Stimulated activated CD8-positive, alpha-beta memory T cell treated with anti-CD3 and anti-CD28 coated beads, Interleukin-7, amount 100 ng/mL, for 48 hours (primary cell): ENCODE measurements at places on chromosomes 6 and 20.
A peak's percentile ranks its signal among the peaks of the same experiment; 100 is the strongest.

DNA sequence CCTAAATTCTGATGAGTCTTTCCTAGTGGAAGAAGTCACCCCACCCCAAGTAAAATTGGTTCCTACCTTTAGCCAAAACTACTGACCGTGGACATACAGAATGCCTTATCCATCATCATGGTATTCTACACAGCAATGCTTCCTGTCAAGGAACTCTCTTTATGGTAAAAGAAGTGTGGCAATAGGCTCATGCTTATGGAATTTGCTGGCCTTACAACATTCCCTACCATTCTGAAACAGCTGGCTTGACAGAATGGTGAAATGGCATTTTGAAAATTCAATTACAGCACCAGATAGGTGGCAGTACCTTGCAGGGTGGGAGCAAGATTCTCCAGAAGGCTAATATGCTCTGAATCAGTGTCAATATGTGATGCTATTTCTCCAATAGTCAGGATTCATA is 41.8 kb upstream of the BACH2 start:
- DNase-seq: no peak

DNA sequence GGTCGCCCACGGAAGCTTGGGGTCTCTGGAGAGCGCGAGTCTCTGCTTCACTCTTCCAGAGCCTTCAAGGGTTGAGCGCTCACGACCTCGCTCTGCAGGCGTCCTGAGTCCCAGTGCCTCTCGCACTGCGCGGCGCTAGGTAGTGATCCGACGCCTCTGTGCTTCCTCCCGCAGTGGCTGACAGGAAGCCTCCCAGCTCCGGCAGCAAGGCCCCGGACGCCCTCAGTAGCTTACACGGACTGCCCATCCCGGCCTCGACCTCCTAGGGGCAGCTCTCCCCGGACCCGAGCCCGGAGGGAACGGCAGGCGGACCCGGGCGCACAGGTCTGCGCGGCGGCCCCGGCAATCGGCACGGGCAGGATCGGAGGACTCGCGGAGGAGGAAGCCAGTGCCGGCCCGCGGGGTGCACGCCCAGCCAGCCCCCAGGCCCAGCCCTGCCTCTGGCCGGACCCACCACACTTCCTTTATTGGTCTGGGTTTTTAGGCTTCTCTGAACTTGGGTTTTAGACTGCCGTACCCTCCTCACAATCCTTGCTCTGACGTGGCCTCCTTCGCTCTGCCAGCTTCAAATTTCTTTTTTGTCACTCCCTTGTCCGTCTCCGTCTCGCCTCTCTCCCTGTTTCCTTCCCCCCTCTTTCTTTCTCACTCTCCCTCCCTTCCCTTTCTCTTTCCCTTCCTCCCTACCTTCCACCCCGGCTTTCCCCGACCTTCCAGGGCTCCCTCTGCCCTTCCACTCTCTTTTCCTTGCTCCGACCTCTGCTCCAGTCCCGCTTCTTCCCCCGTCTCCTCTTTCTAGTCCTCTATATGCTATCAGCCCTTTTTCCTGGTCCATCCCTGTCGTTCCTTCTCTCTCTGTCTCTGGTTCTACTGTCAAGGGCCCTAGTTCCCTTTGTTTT is 9.1 kb downstream of the PAX1 start:
- DNase-seq: no peak

DNA sequence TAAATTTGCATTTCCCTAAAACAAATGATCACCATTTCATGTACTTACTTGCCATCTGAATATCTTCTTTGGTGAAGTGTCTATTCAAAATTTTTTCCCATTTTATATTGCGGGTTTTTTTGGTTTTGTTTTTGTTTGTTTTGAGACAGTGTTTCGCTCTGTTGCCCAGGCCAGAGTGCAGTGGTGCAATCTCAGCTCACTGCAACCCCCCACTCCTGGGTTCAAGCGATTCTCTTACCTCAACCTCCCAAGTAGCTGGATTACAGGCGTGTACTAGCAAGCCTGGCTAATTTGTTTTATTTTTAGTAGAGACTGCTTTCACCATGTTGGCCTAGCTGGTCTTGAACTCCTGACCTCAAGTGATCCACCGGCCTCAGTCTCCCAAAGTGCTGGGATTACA is 9.1 kb upstream of the REPS1 start:
- no peak for DNase-seq

GRCh38 chr6:121302882-121303281 is 31.4 kb downstream of the TBC1D32 start:
- DNase-seq: no peak

DNA sequence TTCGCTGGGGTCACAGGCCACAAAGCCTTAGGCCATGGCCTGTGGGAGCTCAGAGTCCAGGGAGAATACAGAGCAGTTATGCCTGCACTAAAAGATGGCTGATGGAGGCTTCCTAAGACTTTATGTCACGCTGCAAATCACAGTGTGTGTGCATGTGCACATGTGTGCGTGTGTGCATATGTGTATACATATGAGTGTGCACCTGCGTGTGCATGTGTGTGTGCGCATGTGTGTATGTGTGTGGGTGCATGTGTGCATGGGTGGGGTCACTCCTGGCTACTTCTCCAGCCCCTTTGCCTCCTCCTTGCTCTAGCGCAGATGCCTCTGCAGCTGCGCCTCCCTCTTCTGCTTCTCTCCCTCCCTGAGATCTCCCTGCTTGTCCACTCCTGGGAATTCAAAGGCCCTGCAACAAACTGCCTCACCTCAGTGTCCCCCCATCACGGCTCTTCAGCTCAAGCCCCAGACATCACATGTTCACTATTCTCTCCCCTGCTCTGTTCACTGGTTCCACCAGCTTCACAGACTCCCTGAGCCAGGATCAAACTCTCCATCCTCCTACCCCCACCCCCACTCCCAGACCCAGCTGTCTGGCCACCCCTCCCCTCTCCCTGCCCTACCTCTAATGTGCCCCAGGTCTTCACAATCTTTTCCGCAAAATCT is 84.4 kb upstream of the NNAT start:
- no peak for DNase-seq

DNA sequence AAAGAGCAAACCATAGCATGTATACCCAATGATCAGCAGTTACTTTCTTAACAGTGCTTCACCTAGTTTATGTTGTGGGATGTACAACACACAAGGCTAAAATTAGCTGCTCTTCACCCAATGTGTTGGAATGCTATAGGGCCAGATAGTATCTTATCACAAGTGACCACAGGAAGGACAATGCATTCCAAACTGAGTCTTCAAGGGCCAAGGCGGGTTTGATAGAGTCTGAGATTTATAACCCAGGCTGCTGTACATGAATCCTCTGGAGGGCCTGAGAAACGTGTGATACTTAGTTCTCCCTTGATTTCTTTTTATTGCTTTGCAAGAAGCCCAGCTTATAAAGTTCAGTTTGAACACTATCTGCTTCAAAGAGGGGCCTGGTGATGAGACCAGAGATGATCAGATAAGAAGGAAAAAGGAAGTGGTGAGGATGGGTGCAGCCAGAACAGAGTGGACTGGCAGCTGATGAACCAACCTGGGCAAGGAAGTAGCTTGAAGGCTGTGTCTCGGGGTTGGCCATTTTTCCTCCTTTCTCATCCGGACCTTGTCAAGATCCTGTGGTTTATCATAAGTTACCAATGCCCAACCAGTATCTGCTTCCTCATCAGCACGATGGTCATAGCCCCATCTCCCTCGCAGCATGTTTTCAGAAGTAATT is 62.2 kb upstream of the BMP2 start:
- no peak for DNase-seq

- DNase-seq: no peak
Observed at GRCh38 chr6:107550241-107550840, 60.4 kb downstream of the SOBP start.

GRCh38 chr6:123575188-123575587 is 61.6 kb downstream of the TRDN start:
- no peak for DNase-seq

DNA sequence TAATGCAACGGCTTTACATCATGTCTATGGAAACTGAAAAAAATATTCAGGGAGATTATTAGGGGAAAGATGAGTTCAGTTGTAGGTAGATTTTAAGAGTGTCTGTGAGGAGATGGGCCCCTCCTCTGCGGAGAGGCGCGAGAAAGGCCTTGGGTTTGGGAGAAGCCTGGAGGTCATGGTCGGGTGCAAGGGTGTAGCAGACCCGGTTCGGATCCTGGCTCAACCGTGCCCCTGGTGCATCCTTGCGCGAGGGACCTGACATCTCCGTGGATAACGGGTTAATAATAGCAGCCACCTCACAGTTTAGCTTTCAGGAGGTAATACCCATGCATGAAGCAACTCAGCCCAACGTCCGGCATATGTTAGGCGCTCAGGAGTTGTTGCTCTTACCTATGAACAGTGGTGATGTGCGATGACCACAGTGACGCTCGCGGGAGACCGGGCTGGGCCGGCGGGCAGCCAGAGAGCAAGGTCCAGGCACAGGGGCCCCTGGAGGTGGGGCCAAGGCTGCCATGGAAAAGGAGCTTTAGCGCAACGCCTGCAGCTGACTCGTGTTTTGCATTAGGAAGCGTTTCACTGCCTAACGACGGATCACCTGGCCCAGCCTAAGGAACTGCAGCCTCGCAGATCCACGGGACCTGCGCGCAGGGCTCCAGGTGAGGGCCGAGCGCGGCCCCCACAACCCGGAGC is 146.4 kb upstream of the ARID1B start:
- DNase-seq: no peak

DNA sequence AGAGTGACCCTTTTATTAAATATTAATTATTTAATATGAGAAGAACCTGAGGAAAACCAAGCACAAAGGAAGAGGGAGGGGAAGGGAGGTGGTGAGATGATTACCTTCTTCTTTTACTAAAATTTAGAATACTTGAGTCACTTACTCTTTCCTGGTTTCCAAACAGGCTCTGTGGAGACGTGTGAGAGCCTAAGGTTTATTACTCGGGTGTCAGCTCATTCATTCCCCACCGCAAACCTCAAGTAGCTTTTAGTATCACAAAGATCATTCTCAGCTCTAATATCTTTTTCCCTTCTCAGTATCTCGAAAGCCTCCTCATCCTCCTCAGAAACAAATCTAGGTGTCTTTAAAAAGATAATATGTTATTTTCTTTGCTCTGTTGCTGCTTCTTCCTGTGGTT is 497.2 kb upstream of the JARID2 start:
- no peak for DNase-seq

GRCh38 chr6:105573556-105573955 is 170.7 kb upstream of the PREP start:
- no peak for DNase-seq

GRCh38 chr6:36852481-36853147 is 13.4 kb upstream of the CPNE5 start:
- DNase-seq: no peak

- no peak for DNase-seq
Observed at GRCh38 chr6:125154118-125154760, 666 bp downstream of the TPD52L1 start.

DNA sequence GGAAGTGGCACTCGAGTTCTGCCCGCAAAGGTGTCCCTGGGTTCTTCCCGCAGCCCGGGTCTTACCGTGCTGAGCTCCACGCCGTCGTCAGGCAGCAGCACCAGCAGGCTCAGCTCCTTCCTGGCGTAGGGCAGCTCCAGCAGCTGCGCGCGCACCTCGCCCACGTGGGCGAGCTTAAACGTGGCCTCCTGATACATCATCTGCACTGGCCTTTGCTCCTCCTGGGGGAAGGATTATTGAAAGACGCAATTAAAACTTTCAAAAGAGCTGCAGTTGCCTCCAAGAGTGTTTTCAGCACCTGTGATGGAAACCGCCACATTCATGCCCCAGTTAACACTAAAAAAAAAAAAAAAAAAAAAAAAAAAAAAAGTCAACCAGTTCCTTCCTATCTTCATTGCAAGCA is 11.3 kb downstream of the SERPINB9 start:
- DNase-seq: no peak

- DNase-seq: no peak
Observed at GRCh38 chr20:51490635-51491034, 51.9 kb downstream of the NFATC2 start.

DNA sequence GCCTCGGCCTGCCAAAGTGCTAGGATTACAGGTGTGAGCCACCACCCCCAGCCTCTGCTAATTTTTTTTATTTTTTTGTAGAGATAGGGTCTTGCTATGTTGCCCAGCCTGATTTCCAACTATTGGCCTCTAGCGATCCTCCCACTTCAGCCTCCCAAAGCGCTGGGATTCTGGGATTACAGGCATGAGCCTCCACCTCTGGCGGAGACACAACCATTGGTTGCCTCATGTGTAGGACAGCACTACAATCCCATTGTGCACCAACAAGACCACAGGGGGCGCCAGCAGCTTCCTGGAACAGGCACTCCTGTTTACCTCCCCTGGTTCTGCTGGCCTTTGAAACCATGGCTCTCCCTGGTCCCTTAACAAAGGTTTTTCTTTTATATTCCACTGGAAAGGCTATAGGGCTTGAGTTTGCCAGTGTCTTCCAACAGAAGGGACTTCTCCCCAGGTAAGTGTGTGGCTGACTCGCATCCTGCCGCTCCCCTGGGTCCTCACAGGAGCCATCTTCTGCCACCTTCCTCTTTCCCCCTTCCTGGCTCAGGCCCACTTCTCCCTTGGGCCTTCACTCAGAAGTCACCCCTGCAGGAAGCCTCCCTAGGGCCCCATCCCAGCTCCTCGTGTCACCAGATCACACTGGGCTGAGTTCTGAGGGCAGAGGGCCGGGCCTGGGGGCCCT is 39.2 kb upstream of the TLDC2 start:
- DNase-seq: peak; percentile 68

DNA sequence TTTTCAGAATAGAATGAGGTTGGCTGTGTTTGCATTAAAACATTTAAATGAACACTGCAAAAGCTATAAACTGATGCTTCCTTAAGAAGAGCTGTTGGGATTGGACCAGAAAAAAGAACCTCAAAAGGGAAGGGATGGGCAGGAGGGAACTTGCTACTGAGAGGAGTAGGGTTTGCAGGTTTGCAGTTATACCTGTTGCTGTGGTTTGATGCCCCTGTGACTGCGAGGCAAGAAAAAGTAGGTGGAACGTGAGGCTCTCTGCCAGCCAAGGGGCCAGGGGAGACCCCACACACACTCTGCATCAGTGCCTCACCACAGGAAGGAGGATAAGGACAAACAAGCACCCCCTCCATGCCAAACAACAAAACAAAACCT is 197.2 kb downstream of the BCAS1 start:
- DNase-seq: no peak

GRCh38 chr6:106159531-106159940 is 73.4 kb downstream of the PRDM1 start:
- no peak for DNase-seq

GRCh38 chr6:121344539-121344938 is 10.3 kb upstream of the TBC1D32 start:
- no peak for DNase-seq

DNA sequence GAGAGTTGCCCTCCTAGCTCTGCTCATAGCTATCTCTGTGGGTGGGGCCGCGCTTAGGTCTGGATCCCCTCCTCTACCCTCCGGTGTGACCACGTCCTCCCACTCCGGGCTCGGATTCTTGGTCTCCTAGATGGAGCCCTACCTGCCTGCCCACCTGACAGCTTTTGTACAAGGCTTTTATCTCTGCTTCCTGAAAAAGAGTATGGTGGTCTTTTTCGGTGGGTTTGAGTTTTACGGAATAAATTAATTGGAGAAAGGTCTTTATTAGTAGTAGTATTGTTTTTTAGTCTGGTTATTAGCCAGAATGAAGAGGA is 773 bp downstream of the SMAP1 start:
- no peak for DNase-seq

GRCh38 chr6:11324453-11325015 is 92.1 kb upstream of the NEDD9 start:
- DNase-seq: peak; percentile 66
